ENCODE measurements at places on chromosomes 4 and X.

DNA sequence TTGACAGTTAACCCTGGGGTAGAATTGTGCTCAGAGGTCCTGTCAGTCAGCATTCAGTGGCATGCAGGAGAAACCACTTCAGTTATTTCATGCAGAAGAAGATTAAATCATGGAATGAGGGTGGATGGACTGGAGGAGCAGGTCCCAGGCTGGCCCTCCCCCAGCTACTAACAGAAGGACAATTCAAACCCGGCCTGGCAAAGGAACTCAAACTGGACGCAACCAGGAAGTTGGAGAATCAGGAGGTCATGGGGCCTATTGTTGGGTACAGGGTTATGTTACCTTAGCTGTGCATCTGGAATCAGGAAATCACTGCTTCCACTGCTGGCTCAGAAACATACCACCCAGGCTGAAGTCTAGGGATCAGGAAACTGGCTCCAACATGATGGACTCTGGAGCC is 121.4 kb downstream of the GPAT3 start:
- peak overlapping the region; percentile 52 for H3K27ac ChIP-seq
- no peaks in the 10 kb centered on the region for H3K36me3 ChIP-seq
- DNase-seq: peak; percentile 62
- no peak overlapping the region for H3K4me3 ChIP-seq
- no peaks in the 10 kb centered on the region for H3K27me3 ChIP-seq

- H3K4me1 ChIP-seq: peaks cover 10% of the 10 kb centered on the region
- H3K27ac ChIP-seq: no peak overlapping the region
- DNase-seq: no peak
- H3K36me3 ChIP-seq: no peaks in the 10 kb centered on the region
Observed at GRCh38 chr4:6565691-6566390, 9.1 kb upstream of the MAN2B2 start.

GRCh38 chrX:19785647-19786046 is 101.8 kb downstream of the SH3KBP1 start:
- H3K27me3 ChIP-seq: peaks cover 15% of the 10 kb centered on the region
- no peaks in the 10 kb centered on the region for H3K36me3 ChIP-seq
- H3K4me1 ChIP-seq: no peaks in the 10 kb centered on the region
- no peak overlapping the region for H3K27ac ChIP-seq
- DNase-seq: no peak
- no peak overlapping the region for H3K4me3 ChIP-seq

DNA sequence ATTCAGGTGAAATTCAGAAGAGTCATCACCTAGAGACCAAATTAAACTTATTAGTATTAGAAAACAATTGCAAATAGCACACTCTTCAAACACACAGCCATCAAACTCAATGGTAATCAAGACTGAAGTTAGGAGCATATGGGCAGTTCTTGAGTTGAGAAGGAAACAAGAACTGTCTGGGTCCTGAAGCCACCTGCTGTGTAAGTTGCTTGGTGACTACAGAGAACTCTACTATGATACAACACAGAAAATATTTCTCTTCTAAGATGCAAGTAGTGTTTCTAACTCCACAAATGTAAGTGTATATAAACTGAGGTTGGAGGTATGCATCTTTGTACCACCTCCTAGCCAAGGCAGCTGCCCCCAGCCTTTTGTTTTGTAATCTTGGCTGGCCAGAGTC is 325 bp upstream of the PF4V1 start:
- H3K27ac ChIP-seq: no peak overlapping the region
- H3K4me3 ChIP-seq: no peak overlapping the region
- H3K27me3 ChIP-seq: no peaks in the 10 kb centered on the region
- no peaks in the 10 kb centered on the region for H3K36me3 ChIP-seq
- no peak for DNase-seq
- H3K4me1 ChIP-seq: no peaks in the 10 kb centered on the region

DNA sequence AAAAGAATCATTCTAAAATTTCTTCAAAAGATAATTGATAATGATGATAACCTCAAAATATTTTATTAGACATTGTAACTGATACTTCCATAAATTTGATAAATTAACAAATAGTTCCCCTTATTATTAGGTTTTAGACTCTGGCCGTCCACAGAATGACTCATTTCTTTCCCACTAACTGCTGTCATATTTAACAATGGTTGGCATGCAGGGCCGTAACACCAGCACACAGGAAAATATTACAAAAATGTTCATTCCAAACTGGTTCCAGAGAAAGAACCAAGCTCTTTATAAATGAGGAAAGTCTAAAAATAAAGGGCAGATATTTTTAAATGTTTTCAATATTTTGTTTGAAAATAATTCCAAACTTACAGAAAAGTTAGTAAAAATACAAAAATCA is 28.2 kb downstream of the WDFY3 start:
- H3K36me3 ChIP-seq: no peaks in the 10 kb centered on the region
- no peaks in the 10 kb centered on the region for H3K27me3 ChIP-seq
- no peak overlapping the region for H3K4me3 ChIP-seq
- H3K27ac ChIP-seq: peak overlapping the region; percentile 14
- peaks cover 21% of the 10 kb centered on the region for H3K4me1 ChIP-seq
- DNase-seq: no peak
